Cortex of kidney (tissue), 1 donor: ENCODE measurements at places on chromosomes 16 and 17.

DNA sequence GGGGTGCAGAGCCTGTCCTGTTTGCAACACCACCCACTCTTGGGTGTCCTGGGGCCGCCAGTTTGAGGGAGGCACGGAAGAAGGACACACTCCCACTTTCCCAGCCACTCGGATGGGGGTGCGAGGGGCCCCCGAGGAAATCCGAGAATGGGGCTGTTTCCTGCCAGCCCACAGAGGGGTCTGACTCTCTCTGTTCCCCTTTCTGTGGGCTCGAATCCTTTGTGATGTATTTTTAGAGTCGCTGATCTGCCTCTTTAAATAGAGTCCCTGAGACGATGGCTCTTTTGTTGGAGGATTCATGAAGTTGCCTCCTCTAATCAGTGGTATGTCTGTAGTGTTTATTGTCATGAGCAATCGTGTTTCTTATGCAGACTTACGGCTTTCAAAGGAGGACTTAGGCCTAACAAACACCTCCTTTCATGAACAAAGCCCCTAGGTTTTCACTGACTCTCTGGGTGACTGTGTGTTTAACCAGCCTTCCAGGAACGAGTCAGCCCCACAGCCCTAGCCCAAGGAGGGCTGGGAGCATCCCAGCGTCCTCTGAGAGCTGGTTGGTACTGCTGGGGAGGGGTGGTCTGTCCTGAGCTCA, 29.1 kb downstream of the CIBAR2 start:
- DNase-seq, result no peak

- no peak for DNase-seq
These were observed 42.2 kb downstream of the ATP2C2 start for GRCh38 chr16:84410361-84411138.

GRCh38 chr17:38738007-38738662, 8.0 kb downstream of the CISD3 start:
- DNase-seq, result no peak

GRCh38 chr17:8413328-8413727, 15.7 kb upstream of the RNF222 start:
- DNase-seq, result no peak

DNA sequence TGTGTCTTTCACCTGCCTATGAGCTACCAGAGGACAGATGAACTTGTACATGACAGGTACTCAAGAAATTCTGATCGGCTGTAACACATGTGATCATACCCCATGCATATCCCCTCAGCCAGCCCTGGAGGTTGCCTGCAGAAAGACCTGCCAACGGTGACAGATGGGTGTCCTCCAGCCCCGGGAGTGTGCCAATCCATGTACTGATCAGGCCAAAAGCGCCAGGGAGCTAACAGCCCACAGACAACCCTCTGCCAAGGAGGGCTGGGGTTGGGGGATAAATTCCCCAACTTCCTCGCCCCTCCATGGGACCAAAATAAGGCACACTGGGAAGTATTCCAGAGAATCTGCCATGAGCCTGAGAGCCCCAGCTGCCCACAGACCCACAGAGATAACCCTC, 189.4 kb downstream of the CCT6B start:
- no peak for DNase-seq

GRCh38 chr17:83136156-83136555, 56.7 kb downstream of the METRNL start:
- DNase-seq, result no peak

- DNase-seq, result peak; percentile 45
These were observed at the start of gene CIAO2B for GRCh38 chr16:66934138-66934838. CIAO2B (minus strand) TSS chr16:66934402; CDS start chr16:66934364, 38 bp downstream.

DNA sequence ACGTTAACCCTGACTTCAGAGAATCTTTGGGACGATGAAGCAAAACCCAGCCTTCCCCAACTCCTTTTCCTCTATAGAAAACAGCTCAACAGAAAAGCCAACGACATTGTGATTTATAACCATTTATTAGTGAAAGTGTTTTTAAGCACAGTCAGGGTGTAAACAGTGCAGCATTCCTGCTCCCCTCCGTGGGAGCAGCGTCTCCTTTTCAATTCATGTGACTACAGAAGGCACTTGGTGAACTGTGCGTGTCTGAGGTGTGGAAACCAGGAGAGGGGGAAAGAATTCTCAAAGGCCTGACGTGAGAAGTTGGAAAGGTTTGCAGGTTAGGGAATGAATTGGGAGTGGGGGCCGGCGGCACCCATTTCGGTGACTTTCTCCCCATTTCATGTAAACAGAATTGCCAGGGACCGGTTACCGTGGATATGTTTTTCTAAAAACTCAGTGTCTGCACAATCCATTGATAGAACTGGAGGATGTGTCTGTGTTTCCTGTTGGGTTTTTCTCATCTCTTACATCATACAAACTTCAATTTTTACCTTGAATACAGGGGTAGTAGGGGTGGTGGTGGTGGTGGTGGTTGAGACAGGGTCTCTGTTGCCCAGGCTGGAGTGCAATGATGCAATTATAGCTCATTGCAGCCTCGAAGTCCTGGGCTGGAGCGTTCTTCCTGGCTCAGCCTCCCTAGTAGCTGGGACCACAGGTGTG, 53.1 kb downstream of the NDE1 start:
- no peak for DNase-seq

DNA sequence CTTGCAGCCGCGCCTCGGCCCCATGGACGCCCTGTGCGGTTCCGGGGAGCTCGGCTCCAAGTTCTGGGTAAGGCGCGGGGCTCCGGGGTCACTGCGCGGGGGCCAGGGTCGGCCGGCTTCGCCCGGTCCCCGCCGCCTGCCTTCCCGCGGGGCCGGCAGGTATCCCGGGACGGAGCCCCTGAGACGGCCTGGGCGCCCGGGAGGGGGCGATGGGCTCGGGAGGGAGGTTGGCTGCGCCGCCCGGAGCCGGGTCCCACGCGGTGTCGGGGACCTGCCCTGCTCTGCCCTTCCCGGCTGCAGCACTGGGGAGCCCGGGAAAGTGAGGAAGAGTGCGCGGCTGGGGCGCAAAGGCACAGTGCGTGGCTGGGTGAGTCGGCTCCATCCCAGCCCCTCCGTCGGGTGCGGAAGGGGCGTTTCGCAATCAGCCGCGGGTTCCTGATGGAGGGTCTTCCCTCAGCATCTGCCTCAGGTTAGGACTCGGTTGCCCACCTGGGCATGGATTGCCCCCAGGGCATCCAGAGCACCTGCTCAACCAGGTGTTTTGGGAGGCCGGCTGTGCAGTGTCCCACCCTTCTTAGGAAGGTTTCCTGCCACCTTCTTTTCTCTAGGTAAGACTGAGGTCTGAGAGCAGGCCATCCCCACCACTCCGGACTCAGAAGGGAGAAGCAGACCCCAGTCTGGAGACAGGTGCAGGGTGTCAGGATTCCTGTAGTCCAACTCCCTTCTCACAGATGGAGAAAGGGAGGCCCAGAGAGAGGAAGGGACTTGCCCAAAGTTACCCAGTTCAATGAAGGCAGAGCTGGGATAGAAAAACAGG, 442 bp downstream of the ABCC3 start:
- DNase-seq, result no peak

DNA sequence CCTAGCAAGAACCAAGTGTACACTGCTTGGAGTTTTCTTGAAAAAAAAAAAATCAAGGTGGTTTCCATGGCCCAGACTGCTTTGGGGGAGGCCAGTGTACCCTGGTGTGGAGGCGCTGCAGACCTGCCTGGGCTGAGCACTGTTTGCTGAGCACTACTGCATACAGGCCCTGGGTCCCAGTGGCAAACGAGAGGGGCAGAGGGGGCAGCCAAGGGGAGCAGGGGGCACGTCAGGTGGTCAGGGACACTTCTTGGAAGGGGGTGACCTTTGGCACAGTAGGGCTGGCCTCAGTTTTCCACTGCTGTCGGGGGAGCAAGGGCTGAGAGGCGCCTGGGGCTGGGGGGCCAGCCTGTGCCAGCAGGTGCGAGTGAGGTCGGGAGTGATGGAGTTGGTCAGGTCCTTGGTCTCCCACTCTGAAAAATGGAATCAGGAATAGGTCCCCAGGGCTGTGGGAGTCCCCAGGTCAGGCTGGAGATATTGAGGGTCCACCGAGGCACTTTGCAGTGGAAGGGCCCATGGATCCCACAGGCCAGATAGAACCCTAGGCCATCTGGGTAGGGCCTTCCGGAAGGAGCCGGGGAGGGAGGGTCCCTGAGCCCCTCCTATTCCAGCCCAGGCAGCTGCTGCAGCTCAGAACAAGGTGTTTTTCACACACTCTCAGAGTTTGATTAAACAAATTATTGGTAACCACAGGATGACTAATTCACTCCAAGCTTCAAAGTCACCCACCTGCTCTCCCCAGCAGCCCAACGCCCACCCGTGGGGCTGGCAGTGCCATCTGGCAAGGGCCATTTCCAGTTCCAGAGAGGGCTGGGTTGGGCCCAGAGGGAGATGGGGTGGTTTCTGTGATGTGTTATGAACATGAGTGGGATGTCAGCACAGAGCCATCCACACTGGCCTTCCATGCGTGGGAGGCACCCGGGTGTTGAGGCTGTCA, 3.5 kb downstream of the ZFPM1 start:
- DNase-seq, result no peak

GRCh38 chr17:80097127-80097621, 4.2 kb upstream of the GAA start:
- no peak for DNase-seq

- DNase-seq, result no peak
These were observed 721 bp upstream of the WWOX start for GRCh38 chr16:78098595-78099270.

- no peak for DNase-seq
These were observed 21.6 kb downstream of the PRKCB start for GRCh38 chr16:23857256-23857880.

GRCh38 chr16:76956394-76956793, 234.6 kb upstream of the MON1B start:
- no peak for DNase-seq

- no peak for DNase-seq
These were observed 26.0 kb downstream of the KCNJ16 start for GRCh38 chr17:70100983-70101382.

DNA sequence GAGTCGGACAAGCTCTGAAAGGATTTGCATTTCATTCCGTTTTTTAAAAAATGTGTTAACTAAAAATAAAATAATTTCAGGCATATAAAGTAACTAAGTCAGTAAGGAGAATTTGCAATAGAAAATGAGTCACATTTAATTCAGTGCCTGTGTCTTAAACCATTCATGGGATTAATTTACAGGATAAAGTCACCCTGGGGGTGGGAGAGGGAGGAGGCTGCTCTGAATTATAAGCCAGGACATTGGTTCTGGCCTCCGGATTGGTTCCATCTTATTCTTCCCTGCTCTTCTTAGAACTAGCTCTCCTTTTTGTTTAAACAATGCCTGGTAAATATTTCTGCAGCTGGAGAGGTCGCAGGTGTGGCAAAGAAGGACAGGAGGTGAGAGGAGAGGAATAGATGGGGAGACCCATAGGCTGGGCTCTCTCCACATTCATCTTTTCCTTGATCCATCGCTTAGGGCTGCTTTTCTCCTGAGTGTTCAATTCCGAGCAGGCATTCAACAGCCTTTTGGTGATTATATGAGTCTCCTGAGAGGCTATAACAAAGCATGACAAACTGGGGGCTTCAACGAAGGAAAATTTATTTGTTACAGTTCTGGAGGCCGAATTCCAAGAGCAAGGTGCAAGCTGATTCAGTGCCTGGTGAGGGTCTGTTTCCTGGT, 319.2 kb downstream of the PHKB start:
- DNase-seq, result no peak

DNA sequence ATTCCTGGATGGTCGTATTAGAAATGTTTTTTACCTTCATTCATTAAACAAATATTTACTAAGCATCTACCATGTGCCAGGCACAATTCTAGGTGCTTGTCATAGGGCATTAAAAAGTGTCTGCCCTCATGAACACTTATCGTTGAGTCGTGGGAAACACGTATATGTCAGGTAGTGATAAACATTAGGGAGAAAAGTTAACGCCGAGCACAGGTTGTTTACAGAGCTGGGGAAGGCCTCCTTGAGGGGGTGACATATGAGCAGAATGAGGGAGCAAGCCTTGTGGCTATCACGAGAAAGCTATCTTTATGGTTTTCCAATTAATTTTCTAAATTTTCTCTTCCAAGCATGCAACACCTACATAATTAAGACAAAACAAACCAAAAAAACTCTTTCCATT, 985 bp upstream of the ZNF213 start:
- no peak for DNase-seq
